ENCODE measurements at places on chromosomes 3 and 15.
A peak's percentile ranks its signal among the peaks of the same experiment; 100 is the strongest.

DNA sequence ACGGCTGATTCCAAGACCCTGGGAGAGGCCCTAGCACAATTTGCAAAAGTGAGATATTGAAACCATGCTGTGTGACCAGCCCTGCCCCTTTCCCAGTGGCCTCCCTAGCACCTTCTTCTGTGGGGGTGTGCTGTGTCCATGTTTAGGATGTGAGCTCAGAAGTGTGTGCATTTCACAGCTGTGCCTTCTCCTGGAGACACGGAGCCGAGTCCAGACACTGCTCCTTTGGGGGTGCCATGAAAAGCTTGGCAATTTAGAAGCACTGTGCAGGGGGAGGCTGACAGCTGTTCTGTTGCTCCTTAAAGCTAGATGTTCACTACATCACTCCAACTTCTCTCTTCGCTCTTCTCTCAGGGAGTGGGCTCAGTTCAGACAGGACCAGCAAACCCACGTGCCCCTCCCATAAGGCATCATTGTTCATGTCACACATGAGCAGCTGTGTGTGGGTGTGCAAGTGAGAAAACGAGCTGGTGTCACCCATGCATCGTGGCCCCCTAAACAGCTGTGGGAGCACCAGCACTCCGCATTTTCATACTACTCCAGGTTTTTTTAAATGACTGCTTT lies 492.6 kb downstream of the GABRG3 start:
- H3K4me1 ChIP-seq: no peaks in the 10 kb centered on the region
- no peak overlapping the region for H3K4me3 ChIP-seq
- no peak overlapping the region for H3K27ac ChIP-seq
- H3K36me3 ChIP-seq: no peaks in the 10 kb centered on the region
- no peaks in the 10 kb centered on the region for H3K27me3 ChIP-seq
- no peak for DNase-seq

DNA sequence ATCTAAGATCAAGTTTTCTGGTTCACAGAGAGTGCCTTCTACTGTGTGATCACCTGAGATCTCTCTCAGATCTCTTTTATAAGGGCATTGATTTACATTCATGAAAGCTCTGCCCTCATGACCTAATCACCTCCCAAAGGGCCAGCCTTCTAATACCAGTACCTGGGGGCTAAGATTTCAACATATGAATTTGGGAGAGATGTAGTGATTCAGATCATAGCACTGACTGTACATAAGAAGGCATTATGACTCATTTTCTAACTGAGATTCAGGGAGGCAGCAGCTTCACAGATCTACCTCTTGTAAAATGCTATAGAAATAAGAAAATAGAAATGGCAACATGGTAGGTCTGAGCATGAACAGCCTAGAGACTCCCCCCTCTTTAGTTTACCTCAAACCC lies 39.6 kb downstream of the VGLL3 start:
- no peaks in the 10 kb centered on the region for H3K36me3 ChIP-seq
- H3K4me1 ChIP-seq: no peaks in the 10 kb centered on the region
- H3K4me3 ChIP-seq: no peak overlapping the region
- H3K27me3 ChIP-seq: no peaks in the 10 kb centered on the region
- H3K27ac ChIP-seq: no peak overlapping the region
- DNase-seq: no peak

DNA sequence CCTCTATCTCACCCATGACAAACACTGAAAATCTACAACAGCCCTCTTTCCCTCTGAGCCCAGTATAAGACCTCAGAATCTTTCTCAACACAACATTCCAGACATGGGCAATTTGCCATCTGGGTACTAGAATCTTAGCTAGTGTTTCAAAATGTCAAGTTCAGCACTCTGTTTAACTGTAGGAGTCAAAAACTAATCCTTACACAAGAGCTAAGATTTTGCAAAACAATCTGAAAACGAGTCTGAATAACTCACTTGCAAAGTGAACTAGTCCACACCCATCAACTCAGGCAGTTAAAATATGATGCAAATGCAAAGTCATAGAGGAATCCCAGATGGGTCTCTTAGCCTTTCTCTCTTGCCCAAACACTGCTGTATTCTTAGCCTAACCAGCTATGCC lies 67.8 kb downstream of the GPR176 start:
- H3K4me3 ChIP-seq: no peak overlapping the region
- DNase-seq: no peak
- no peak overlapping the region for H3K27ac ChIP-seq

- H3K27me3 ChIP-seq: no peaks in the 10 kb centered on the region
- peaks cover 38% of the 10 kb centered on the region for H3K36me3 ChIP-seq
- peak overlapping the region; percentile 95 for H3K4me3 ChIP-seq
- no peak overlapping the region for H3K27ac ChIP-seq
Measured at GRCh38 chr3:101851072-101851770, 1.9 kb downstream of the NFKBIZ start.

GRCh38 chr15:65869954-65870871 lies 922 bp downstream of the RAB11A start:
- H3K27ac ChIP-seq: peak overlapping the region; percentile 80
- DNase-seq: peak; percentile 77
- H3K36me3 ChIP-seq: peaks cover under 1% of the 10 kb centered on the region
- H3K27me3 ChIP-seq: no peaks in the 10 kb centered on the region
- peak overlapping the region; percentile 97 for H3K4me3 ChIP-seq
- no peaks in the 10 kb centered on the region for H3K4me1 ChIP-seq

GRCh38 chr15:68363353-68363752 lies 68.6 kb downstream of the ITGA11 start:
- H3K4me3 ChIP-seq: no peak overlapping the region
- H3K27ac ChIP-seq: no peak overlapping the region
- H3K36me3 ChIP-seq: no peaks in the 10 kb centered on the region

- no peaks in the 10 kb centered on the region for H3K27me3 ChIP-seq
- no peak overlapping the region for H3K4me3 ChIP-seq
- peaks cover 5% of the 10 kb centered on the region for H3K4me1 ChIP-seq
Measured at GRCh38 chr3:160987982-160988964, 116.9 kb downstream of the B3GALNT1 start.

Data from endodermal cell (in vitro differentiated cells).